ENCODE measurements at places on chromosomes 3 and 15.

- DNase-seq: no peak
These were observed 182.4 kb upstream of the DPH6 start for GRCh38 chr15:35728219-35728940.

GRCh38 chr15:72197460-72198355 lies at the start of gene GRAMD2A:
Gene GRAMD2A, minus strand, starts transcription at chr15:72197787.
- DNase-seq: peak; percentile 23

GRCh38 chr3:71491154-71491752 lies 92.3 kb downstream of the FOXP1 start:
- no peak for DNase-seq

- DNase-seq: peak; percentile 6
These were observed 72.1 kb downstream of the GJD2 start for GRCh38 chr15:34682674-34683073.

DNA sequence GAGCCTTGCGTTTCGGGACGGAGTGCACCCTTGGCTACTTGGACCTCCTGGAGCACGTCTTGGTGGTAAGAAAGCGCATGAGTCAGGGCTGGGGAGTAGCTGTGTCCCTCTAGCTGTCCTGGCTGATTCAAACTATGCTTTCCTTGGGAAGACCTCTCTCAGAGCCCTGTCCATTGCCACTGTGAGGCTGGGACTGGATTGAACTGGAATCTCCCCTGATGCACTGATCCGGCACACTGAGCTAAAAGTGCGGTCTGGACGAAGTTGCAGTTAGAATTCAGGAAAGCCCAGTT lies 232.6 kb upstream of the TPM1 start:
- no peak for DNase-seq

- peak; percentile 35 for DNase-seq
These were observed 301.0 kb upstream of the UMPS start for GRCh38 chr3:124429129-124429815.

- DNase-seq: no peak
These were observed 33.1 kb upstream of the GASK1A start for GRCh38 chr3:42946050-42946449.

- DNase-seq: no peak
These were observed 10.1 kb downstream of the SRP14 start for GRCh38 chr15:40028853-40029252.

GRCh38 chr15:63986751-63987341 lies 59.4 kb downstream of the DAPK2 start:
- DNase-seq: no peak

GRCh38 chr3:152818027-152818426 lies 16.9 kb upstream of the P2RY1 start:
- no peak for DNase-seq

- DNase-seq: no peak
These were observed 38.9 kb upstream of the CLRN1 start for GRCh38 chr3:151011427-151011826.

- no peak for DNase-seq
These were observed 753 bp downstream of the EPHB1 start for GRCh38 chr3:134795746-134796280.

DNA sequence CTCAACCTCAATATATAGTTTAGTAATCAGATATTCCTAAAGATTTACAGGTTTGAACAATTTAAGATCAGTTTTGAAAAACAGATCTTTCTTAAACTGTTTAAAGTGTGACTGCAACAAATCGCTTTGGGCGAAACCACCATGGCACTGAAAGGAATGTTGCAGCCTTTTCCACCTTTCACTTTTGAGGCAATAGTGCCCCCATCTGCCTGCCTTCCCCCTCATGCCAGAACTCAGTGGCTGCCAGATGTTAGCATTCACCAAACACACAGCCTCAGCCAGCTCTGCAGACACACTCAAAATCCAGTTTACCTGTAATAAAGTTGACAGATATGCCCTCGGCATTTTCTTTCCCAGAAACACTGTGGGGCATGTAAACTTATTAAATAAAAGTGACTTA lies 3.3 kb downstream of the LYSMD4 start:
- peak; percentile 4 for DNase-seq

- no peak for DNase-seq
These were observed 230.4 kb downstream of the SNRPN start for GRCh38 chr15:25185156-25185710.

GRCh38 chr3:44130249-44130648 lies 111.4 kb upstream of the TOPAZ1 start:
- DNase-seq: no peak

DNA sequence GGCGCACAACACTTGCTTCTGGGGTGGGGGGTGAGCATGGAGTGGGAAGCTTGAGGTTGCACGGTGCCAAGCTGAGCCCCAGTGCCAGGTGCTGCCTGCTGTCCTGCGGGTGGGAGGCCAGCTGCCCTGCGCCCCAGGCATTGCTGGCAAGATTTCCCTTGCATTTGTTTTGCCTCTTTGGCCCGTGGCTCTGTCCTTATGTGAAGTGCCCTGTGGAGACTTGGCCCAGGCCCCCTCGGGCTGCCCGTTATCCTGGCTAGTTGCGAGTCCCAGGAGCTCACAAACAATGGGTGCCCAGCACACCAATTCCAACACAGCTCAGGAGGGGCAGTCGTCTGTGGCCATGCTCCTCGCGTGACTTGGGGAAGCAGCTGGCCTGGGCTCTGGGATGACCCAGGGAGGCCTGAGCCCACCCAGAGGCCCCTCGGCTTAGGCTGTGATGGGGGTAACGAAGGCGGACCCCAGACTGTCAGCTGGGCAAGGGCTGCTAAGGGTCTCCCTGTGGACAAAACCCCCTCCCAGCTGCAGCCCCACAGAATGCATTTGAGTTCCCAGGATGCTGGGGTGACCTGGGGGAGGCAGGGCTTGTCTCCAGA lies 5.9 kb downstream of the C3orf22 start:
- DNase-seq: no peak

GRCh38 chr15:74421302-74422245 lies 12.2 kb downstream of the SEMA7A start:
- no peak for DNase-seq

- DNase-seq: no peak
These were observed 2.4 kb downstream of the SLC6A6 start for GRCh38 chr3:14404631-14405359.

GRCh38 chr3:78951342-78951945 lies 816.4 kb downstream of the ROBO1 start:
- DNase-seq: no peak

- DNase-seq: no peak
These were observed 9.1 kb upstream of the TIPARP start for GRCh38 chr3:156665291-156665690.

DNA sequence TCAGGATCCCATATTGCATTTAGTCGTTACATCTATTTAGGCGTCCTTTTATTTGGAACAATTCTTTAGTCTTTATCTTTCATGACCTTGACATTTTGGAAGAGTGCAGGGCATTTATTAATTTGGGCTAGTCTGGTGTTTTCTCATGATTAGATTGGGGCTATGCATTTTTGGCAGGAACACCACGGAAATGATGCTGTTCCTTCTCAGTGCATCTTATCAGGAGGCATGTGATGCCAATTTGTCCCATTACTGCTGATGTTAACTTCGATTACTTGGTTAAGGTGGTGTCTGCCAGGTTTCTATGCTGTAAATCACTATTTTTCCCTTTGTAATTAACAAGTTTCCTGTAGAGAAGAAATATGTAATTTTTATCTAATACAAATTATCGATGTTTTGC lies 18.1 kb upstream of the VWA5B2 start:
- no peak for DNase-seq

DNA sequence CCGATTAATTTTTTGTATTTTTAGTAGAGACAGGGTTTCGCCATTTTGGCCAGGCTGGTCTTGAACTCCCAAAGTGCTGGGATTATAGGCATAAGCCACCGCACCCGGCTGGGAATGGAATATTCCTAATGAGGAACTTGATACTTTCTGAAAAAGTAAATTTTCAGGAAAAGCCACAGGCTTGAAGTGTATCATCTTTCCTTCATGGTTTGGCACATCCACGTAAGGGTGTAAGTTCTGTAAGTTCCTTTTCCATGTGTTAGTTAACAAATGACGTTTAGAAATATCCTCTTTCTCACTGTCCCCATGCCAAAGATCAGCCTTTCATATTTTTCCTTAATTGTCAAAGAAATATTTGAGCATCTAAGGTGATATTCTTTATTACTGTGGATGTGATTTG lies 24.9 kb downstream of the TMEM45A start:
- DNase-seq: no peak

- DNase-seq: no peak
These were observed 70.8 kb downstream of the RAP2B start for GRCh38 chr3:153232851-153233271.

DNA sequence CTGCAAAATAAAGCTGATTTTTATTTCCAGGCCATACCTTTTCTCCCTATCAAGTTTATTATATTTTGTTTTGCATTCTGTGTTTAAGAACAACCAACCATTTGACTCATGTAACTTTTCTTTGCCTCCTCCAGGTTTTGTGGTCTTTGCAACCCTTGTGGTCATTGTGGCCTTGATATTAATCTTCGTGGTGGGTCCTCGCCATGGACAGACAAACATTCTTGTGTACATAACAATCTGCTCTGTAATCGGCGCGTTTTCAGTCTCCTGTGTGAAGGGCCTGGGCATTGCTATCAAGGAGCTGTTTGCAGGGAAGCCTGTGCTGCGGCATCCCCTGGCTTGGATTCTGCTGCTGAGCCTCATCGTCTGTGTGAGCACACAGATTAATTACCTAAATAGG lies 27.6 kb downstream of the NIPA2 start:
- peak; percentile 12 for DNase-seq

DNA sequence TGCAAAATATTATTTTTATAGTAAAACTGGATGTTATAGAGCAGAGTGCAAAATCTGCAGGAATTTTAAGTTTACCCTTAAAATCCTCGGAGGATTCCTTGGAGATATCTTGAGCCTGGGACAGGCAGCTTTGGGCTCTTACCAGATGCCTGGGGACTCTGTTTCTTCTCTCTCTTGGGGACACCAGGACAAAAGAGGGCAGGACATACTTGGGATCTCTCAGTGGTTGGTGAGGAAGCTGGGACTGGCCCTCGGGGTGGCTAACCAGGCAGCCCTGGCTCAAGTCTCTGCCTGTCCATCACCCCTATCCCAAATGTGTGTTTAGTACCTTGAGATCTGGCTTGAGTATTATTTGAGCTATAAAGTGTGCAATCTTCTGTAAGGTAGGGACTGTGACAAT lies 38.6 kb downstream of the TKT start:
- DNase-seq: no peak

DNA sequence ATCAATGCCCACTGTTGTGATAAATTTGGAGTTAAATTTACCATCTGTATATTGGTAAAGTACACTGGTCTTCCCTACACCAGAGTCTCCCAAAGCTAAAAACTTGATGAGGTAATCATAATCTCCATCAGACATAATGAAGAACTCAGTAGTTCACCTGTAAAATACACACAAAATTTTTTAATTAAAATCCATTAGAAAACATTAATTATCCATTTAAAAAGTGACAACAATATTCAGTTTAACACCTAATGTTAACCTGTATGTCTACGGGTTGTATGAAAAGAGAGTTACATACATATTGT lies 38.0 kb upstream of the RSL24D1 start:
- DNase-seq: no peak

GRCh38 chr15:100306098-100306497 lies 35.7 kb downstream of the ADAMTS17 start:
- no peak for DNase-seq

DNA sequence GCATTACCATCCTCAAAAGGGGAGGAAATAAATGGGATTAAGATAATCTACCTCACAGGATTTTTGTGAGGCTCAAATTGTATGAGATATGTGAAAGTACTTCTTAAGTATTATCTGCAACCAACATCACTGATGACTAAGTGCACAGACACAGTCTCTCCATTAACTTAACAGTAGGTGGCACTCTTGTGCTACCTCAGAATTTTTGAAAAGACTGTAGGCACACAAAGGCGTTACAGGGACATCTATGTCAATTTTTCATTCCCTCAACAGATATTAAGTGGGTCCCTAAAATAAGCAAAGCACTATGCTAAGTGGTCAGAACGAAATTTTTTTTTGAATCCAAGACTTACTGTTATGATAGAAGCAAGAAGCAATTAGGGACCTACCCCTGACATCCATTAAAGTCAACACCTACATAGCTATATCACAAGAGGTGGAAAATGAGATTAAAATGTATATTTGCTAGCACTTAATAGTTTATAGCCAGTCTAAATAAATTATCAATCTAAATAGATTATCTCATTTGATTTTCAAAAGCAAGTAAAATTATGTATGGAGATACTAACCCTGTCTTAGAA lies 52.9 kb downstream of the RYK start:
- DNase-seq: peak; percentile 64

DNA sequence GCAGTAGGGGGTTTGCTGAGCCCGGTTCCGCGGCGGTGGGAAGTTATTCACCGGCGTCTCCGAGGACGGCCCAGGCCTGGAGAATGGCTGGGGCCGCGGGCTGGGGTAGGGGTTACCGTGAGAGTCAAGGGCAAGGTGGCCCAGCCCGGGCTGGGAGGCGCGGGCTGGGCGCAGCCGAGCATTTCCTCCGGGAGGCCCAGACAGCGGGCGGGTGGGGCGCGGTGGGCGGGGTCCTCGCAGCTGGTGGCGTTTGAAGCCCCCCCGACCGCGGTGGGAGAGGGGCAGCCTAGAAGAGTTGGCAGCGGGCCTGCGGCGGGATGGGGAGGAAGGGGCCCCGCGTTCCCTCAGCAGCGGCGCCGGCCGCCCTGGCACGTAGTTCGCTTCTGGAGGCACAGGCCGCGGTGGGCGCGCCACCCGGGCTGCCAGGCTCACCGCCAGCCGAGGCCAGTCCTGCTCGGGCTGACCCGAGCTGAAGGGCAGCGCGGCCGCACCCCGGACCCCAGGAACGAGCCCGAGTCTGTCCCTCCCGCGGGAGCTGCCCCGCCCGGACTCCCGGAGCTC lies 960 bp upstream of the KLF13 start:
- DNase-seq: no peak

- DNase-seq: no peak
These were observed 259.6 kb upstream of the DPPA4 start for GRCh38 chr3:109596991-109597390.

- DNase-seq: no peak
These were observed 5.2 kb downstream of the HRH1 start for GRCh38 chr3:11159421-11159904.

- DNase-seq: no peak
These were observed 11.9 kb upstream of the PRKCD start for GRCh38 chr3:53149006-53149690.

- no peak for DNase-seq
These were observed 557 bp downstream of the TFG start for GRCh38 chr3:100709842-100710260.

GRCh38 chr3:172201136-172201869 lies 161.9 kb downstream of the FNDC3B start:
- DNase-seq: peak; percentile 84

GRCh38 chr3:138082992-138083386 lies 32.4 kb downstream of the DZIP1L start:
- no peak for DNase-seq

DNA sequence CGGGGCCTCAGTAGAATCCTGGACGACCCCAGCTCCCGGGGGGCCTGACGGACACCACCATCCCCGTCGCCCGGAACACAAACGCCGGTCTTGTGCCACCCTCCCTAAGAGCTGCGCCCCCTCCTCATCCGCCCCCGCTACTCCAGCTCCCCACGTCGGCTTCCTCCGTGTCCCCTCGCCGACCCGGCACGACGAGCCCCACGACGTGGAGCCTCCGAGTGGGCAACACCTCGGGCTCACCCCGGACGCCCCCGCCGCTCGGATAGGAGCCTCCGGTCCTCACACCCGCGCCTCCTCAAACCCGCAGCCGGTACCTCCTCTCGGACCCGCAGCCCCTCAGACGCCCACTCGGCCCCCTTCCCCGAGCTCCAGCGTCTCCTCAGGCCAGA lies 525 bp downstream of the NPTN start:
- no peak for DNase-seq
